ENCODE measurements at places on chromosomes 3 and 15.

DNA sequence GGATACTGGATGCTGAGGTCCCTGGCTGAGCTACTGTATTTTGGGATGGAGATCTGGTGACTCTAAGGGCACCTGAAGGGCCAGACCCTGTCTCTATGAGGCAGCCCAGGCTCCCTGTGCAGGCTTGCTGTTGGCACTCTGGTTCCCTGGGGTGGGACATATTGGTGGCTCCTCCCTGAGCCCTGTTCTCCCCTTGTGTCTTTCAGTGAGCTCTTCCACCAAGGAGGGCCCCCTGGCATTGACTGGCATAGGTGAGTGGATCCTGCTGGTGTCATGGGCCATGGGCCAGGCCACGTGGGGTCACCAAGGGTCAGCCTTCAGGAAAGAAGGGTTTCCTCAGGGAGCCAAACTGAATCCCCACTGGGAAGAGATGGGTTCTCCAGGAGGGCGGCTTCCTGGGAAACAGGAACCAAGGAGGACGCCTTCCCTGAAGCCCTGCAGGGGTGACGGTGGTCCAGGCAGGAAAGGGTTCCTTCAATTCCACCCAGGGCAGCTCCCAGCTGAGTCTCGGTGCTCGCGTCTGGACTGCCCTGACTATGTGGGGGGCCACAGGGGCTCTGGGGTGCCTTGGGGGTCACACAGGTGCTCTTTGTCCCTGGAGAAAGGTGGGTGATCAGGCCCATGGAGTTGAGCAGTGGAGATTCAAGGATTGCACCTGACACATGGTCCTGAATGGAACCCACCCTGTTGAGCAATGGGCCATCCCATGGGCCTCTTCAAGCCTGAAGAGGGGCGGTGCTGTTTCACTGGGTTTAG lies 220.4 kb downstream of the SNRPN start:
- no peak for DNase-seq

DNA sequence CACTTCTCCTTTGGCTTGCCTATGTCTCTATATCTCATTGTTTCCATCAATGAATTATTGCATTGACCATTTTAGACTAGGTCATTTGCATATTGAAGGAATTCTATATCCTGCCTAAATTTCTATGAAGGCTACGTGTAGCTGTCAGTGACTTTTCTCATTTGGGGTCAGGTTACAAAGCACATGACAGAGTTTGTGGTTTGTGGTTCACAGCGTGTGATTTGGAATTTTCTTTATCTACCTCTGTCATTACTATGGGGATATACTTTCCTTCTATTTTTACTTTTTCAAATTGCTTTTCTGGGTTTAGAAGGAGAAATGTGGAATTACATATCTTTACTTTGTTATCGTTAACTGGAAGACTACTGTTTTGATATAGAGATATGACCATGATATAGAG lies 317.3 kb upstream of the CFAP20DC start:
- DNase-seq = no peak

- DNase-seq = no peak
These were observed 148.9 kb downstream of the DNAJB8 start for GRCh38 chr3:128317698-128318231.

GRCh38 chr3:132261506-132261905 lies 55.7 kb upstream of the ACP3 start:
- DNase-seq = no peak

- no peak for DNase-seq
These were observed 134.5 kb upstream of the CCNL1 start for GRCh38 chr3:157294491-157294890.

DNA sequence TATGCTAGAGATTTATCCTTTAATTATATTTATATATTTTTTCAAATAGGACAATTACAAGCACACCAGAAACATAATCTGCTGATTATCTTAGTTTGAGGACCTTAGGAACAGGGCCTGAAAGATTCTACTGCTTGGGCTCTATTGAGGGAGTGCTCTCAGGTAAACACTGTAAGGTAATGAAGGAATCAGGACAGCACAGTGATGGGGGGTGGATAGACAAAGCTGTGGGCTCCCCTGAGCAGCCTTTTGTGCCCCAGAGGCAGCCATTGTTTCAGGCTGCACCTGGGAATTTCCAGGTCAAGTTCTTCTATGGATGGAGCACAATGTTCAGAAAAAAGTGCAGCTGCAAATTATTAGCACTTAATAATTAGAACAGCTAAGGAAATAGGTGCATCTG lies 848.0 kb upstream of the CADM2 start:
- DNase-seq = no peak

- no peak for DNase-seq
These were observed 121.6 kb downstream of the SMAD6 start for GRCh38 chr15:66823601-66824000.

GRCh38 chr15:64985366-64986033 lies 4.2 kb downstream of the SPG21 start:
- no peak for DNase-seq

DNA sequence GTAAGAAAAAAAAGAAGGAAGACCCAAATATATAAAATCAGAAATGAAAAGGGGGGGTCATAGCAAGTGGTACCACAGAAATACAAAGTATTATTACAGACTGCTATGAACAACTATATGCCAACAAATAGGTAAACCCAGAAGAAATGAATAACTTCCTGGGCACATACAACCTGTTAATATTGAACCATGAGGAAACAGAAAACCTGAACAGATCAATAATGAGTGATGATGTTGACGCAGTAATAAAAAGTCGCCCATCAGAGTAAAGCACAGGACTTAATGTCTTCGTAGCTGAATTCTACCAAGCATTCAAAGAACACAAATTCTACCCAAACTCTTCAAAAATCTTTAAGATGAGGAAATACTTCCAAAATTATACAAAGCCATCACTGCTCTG lies 921.6 kb upstream of the SEMA6D start:
- DNase-seq = no peak
